ENCODE measurements at places on chromosomes 11 and 22.

GRCh38 chr11:62217191-62217748 is 8.8 kb downstream of the SCGB2A1 start:
- no peak for DNase-seq

GRCh38 chr22:38422611-38423511 is 32.1 kb downstream of the KCNJ4 start:
- DNase-seq, result no peak

- peak; percentile 43 for DNase-seq
These were observed 47.4 kb downstream of the RPS6KA4 start for GRCh38 chr11:64406221-64406946.

DNA sequence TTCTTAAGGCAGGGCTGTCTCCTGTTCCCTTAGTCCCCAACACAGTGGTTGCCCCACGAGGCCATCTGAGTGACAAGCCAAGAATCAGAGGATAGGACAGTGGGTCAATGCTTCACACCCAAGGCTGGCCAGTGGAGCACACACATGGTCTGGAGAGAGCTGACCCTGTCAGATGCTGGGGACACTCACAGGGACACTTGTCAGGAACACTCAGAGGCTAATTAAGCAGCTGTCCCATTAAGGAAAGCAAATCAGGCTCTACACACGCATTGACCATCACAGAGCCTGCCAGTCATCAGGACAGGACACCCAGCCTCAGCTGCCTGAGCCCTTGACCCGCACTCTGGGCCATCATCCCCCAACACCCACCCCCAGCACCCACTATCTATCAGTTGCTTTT is 18.2 kb downstream of the GDPD5 start:
- DNase-seq, result no peak

DNA sequence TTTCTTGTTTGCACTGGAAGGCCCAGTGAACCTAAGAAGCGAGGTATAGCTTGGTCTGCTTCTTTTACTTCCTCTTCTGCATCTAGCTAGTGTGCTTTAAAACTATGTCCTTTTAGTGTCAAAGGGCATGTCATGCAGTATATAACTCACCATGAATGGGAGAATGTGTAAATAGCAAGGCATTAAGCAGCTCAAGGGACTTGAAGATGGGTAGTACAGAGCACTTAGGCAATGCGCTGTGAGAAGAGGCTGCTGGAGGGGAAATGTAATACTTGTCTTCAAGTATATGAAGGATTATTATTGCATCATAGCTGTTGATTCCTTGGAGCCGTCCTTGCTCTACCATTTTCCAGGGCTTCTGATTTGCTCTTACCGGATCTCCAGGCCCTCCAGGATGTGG is 7.6 kb downstream of the MAML2 start:
- DNase-seq, result no peak

GRCh38 chr22:31950226-31950625 is 5.9 kb downstream of the YWHAH start:
- peak; percentile 59 for DNase-seq

- no peak for DNase-seq
These were observed 24.9 kb downstream of the FDX1 start for GRCh38 chr11:110454609-110455008.

DNA sequence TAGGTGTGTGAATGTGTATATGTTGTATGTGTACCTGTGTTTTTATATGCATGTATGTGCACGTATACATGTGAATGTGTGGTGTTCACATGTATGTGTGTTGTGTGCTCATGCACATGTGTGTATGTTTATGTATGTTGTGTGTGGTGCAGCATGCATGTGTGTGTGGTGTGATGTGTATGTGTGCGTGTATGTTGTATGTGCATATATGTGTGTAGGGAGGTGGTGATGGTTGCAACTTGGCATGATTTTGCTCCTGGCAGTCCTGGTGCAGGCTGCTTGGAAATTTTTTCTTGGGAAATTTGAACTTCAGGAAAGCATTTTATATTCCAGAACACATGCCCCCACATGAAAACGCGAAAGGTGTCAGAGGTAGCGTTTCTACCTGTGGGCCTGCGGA is 1177.8 kb downstream of the TBC1D22A start:
- no peak for DNase-seq

DNA sequence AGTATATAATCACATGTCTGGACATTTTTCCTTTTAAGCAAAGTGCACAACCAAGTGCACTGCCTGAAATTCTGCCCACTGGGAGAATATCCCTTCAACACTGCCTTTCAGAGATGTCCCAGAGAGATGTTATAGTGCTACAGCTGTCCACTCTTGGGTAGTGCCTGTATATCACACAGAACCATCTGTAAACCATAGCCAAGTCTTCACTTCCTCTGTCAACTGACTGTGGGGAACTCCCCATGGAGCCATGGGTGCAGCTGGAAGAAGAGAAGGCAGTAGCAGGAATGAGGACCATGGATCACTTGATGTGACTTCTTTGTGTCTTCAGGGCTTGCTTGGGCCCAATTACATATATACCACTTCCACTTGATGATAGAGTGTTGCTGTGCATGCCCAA is 44.6 kb upstream of the LIN7C start:
- no peak for DNase-seq

GRCh38 chr22:18990355-18991137 is 54.5 kb upstream of the PRODH start:
- DNase-seq, result no peak

GRCh38 chr11:48047616-48048015 is 67.3 kb downstream of the PTPRJ start:
- peak; percentile 85 for DNase-seq

GRCh38 chr11:50267851-50268250 is 235.2 kb downstream of the OR4C45 start:
- DNase-seq, result no peak

DNA sequence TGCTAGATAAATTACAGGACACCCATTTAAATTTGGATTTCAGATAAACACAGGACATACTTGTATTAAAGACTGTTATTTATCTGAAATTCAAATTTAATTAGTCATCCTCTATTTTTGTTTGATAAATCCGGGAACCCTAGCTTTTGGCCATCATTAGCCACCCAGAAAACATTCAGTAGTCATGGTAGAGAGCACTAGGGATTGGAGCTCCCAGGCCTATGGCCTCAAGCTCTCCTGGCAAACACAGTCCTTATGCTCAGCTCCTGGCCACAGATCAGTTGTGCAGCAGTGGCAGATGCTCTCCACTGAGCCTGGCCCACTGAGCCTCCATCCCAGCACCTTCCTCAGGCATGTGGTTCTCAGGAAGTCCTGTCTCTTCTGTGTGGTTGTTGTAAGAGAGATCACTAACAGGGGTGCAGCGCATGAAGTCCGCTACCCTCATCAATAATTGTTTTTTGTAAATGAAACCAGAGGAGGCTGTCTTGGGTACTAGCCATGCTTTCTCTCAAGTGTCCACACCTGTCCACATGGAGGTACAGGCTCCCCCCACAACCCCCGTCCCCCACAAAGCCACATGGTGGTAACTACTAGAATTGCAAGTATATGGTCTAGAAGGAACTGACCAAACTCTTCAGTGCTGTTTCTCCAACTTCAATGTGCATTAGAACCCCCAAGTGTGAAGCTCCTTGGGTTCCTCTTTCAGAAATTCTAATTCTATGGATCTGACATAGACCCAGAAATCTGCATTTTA is 1.1 kb upstream of the IRAG1 start:
- peak; percentile 68 for DNase-seq

DNA sequence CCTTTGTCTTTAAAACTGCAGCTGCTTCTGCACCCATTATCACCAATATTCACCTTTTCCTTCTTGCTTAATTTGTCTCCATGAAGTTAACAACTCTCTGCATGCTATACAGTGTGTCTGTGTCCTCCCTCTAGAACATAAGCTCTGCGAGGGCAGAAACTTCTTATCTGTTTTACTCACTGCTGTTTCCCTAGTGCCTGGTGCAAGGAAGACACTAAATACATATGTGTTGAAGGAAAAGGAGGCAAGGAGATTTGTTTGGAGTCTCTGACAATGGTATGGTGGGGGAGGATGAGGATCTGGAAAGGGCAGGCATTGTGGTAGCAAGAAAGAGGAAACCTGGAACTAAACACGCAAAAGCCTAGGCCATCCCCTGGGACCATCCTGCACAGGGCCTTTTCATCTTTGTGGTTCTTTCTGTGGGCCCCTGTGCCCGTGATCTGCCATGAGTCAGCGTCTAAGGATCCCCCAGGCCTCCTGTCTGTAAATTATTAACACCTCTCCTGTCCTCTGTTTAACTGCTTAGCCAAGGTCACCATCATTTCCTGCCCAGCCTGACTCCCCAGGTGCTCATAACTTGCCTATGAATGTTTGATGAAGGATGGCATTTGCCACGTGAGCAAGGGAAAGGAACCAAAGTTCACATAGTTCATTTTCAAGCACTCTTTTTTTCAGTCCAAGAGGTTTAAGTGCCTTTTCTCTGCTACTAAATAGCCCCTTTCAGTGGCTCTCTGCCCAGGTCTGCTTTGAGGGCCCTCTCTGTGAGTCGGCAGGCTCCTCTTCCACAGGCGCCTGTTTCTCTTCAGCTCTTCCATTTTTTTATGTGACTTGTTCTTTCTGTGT is 131.1 kb downstream of the RASSF10 start:
- no peak for DNase-seq

DNA sequence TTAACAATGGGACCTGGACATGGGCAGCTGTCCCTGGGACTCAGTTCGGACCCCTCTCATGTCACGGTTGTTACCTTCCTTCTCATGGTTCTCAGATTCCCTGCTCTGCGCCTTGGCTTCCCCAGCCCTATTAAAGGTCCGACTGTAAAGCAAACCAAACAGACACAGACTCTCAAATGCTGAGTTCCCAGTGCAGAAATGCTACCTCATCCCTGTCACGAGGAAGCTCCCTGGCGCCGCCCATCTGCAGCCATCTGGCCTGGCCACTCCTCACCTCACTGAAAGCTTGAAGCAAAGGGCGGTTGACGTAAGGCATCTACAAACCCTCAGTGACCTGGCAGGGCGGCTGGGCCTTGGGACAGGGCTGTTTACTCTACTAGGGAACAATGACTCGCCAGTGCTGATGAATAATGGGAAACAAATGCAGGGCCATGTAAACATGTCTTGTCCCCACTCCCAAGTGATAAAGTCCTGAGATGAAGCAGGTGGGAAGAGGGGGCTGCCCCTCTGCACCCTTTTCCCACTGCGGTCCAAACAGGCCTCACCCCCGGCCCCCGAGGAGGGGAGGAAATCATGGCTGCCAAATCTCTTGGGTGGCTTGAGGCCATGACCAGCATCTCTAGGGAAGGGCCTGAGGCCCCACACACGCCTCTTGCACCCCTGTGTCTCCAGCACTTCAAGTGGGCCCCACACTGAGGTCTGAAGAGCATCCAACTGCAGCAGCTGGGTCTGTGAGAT is 49.3 kb downstream of the SCUBE1 start:
- peak; percentile 73 for DNase-seq

DNA sequence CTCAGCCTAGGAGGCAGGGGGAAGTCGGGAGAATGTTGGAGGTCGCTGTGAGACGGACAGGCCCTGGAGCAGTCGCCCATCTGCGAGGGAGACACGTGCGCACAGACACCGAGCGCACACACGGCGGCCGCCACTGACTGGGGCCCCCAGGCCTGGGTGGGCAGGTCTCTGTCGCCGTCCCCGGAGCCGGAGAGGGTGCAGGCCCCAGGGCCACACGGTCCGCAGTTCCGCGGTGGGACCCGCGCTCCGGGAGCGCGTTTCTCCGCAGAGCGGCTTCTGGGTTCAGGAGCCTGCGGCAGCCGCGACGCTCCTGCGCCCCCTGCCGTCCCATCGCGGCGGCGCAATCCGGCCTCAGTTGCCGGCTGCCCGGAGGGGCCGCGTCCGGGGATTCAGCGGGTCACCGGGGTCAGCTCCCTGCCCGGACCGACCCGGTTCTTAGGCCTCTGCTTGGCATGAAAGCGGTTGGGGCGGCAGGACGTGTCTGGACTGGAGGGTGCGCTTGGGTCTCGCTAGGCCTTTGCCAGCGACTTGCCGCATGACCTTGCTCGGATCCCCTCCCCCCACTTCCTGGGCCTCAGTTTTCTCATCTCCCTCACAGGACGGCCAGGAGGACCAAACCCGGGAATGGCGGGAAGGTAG is 31.2 kb downstream of the PDE2A start:
- peak; percentile 71 for DNase-seq

DNA sequence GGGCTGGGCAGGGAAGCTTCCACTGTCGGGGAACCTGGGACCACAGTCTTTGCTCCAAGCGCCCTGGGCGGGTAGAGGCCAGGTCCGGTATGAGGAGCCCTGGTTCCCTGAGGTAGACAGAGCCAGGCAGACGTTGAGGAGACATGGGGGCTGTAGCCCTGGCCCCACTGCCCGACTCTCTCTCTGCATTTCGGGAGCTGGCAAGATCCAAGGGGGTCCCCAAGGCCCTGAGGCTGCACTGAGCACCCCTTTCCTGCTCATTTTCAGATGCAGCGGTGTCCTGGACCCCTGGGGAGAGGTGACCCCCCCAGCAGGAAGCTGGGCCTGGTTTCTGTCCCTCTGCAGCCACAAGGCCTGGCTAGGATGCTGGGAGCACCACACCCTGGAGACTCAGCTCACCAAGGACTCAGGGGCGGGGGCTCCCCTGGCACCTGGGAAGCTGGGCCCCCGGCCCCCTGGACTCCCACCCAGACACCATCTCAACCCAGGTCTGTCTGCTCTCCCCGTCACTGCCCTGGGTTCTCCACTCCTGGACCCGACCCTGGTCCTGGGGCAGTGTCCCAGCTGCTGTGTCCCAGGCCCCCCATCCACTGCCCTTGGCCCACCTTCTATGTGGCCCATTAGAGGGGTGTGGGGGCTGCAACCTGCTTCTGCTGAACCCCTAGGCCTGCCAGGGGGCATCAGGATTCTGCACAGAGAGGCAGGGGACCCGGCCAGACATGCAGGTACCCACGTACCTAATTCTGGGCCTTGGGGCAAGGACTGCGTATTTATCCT is 15.0 kb upstream of the MUC6 start:
- DNase-seq, result no peak

DNA sequence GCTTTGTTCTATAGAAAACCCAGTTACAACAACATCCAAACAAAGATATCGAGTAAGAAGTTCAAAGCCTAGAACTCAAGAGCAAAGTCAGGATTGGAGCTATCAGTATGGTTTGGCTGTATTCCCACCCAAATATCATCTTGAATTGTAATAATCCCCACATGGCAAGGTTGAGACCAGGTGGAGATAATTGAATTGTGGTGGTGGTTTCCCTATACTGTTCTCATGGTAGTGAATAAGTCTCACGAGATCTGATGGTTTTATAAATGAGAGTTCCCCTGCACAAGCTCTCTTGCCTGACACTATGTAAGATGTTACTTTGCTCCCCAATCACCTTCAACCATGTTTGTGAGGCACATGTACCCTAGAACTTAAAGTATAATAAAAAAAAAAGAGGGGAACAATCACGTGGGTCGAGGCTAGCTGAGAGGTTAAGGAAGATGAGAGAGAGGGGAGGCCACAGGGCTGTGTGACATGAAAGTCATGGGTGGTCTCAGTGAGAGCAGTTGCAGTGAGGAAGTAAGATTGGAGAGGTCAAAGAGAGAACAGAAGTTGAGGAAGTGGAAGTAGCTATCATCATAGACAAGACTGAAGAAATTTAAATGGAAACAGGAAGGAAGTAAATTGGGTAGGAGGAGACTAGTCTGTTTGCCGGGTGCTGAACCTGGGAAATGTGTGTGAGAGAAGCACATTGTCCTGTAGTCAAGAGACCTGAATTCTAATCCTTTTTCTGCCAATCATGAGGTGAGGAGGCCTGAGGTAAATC is 80.1 kb upstream of the CD44 start:
- no peak for DNase-seq

All from foreskin fibroblast (primary cell).